ENCODE measurements at places on chromosomes 4 and X. TPM values are rescaled to one million over a fixed set of nuclear protein-coding genes. Genes with fewer than 3 reads are reported as not detected.

DNA sequence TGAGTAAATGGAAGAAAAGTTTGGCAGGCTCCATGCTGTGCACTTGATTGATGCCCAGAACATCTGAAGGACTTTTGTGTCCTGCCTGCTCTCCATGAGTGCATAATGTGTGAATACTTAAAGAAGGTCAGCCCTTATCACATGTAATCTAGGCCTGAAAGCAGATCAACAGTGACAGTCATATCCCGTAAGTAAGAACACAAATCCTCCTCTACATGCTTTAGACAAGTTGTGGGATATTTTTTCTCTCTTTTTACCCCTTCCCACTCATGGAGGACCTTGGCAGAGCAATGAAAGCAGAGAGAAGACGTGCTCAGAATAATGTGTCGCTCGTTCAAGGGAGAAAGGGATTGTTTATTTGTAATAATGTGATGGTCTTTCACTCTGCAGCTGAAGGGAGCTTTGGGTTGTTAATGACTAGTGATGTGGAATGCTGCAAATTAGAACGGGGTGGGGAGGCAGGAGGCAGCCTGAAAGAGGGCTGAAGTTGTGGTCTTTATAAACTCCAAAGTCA is 286.6 kb downstream of the BMPR1B start:
- H3K27ac ChIP-seq = no peak overlapping the region
- no peak for DNase-seq
- no peaks in the 10 kb centered on the region for H3K27me3 ChIP-seq
- no peak overlapping the region for H3K4me3 ChIP-seq

- H3K27ac ChIP-seq = no peak overlapping the region
- peaks cover 10% of the 10 kb centered on the region for H3K36me3 ChIP-seq
- no peak for DNase-seq
- no peaks in the 10 kb centered on the region for H3K4me1 ChIP-seq
- no peaks in the 10 kb centered on the region for H3K27me3 ChIP-seq
- H3K4me3 ChIP-seq = no peak overlapping the region
Observed at GRCh38 chr4:87209696-87210095, 10.7 kb downstream of the KLHL8 start.

DNA sequence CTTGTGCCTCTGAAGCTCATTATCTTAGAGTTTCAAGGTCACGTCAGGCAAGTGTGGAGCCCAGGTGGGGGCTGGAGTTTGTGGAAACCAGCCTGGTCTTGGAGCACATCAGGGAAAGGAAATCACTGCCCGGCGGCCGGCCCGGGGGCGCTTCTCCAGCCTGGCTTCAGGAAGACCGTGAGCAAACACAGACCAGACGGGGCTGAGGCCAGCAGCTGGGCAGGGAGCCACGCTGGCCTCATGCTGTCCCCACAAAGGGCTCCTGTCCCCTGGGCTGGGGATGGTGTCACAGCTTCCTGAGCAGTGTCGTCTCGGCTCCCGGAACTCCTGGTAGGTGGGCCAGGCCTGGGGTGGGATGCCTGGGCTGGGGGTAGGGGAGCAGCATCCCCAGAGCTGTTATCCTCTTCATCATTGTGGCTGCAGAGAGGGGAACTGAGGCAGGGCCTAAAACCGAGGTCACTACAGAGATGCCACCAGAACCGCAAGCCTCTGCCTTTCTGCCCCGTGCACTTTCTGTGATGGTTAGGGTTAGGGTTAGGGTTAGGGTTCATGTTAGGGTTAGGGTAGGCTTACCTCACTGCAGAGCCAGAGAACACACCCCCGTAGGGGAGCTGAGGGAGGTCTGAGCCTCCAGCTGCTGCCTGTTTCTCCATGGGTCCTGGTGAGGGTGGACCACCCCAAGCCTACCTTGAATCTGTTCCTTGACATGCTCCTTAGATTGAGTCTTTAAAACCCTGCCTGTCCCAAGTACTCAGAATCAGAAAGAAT is 77.5 kb downstream of the HTRA3 start:
- H3K4me1 ChIP-seq = peaks cover 7% of the 10 kb centered on the region
- peak overlapping the region; percentile 37 for H3K27ac ChIP-seq
- no peaks in the 10 kb centered on the region for H3K36me3 ChIP-seq
- H3K4me3 ChIP-seq = no peak overlapping the region
- peaks cover 13% of the 10 kb centered on the region for H3K27me3 ChIP-seq
- DNase-seq = no peak

DNA sequence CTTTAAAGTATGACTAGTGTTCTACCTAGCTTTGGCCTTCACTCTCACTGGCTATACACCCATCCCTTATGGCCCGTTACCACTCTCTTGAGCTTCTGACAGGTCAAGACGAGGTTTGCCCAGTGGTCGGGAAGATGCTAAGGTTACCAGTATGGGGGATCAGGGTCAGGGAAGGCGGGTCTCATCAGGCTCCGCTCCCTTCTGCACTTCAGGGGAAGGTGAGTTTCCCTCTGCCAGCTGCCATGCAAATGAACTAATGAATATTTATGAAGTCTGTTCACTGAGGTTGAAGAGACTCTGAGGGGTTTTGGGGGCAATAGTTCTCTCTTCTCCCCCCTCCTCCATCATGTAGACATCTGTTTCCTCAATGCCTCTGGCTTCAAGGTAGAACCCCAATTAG is 6.6 kb downstream of the EFNB1 start:
- no peaks in the 10 kb centered on the region for H3K27me3 ChIP-seq
- no peak overlapping the region for H3K27ac ChIP-seq
- peaks cover 3% of the 10 kb centered on the region for H3K36me3 ChIP-seq
- H3K4me1 ChIP-seq = peaks cover 16% of the 10 kb centered on the region
- H3K4me3 ChIP-seq = no peak overlapping the region

DNA sequence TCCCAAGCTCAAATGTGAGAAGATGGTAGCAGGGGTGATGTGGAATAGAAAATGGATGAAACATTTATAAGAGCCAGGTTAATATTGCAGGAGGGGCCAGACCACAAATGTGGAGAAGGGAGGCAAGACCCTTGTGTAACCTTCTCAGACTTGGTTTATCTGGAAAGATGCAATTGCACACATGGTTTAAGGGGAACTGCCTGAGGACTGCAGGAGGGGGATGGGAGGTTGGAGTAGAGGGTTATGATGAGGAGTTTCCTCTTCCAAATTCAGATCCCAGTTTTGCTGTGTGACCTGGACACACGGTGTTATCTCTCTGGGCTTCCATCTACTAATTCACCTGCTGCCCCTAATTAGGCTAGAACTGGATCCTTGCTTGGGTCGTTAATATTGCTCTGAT is 46.1 kb downstream of the RAB40AL start:
- no peaks in the 10 kb centered on the region for H3K4me1 ChIP-seq
- H3K27me3 ChIP-seq = no peaks in the 10 kb centered on the region
- no peak overlapping the region for H3K27ac ChIP-seq
- no peak for DNase-seq
- H3K4me3 ChIP-seq = no peak overlapping the region
- peaks cover 4% of the 10 kb centered on the region for H3K36me3 ChIP-seq

GRCh38 chrX:31872007-31872406 is 800.2 kb upstream of the FTHL17 start:
- no peaks in the 10 kb centered on the region for H3K36me3 ChIP-seq
- no peak for DNase-seq
- H3K4me1 ChIP-seq = peaks cover 14% of the 10 kb centered on the region
- no peaks in the 10 kb centered on the region for H3K27me3 ChIP-seq
- no peak overlapping the region for H3K4me3 ChIP-seq
- H3K27ac ChIP-seq = peak overlapping the region; percentile 82

GRCh38 chr4:7301846-7302630 is 109.7 kb downstream of the SORCS2 start:
- H3K27ac ChIP-seq = no peak overlapping the region
- peaks cover 49% of the 10 kb centered on the region for H3K27me3 ChIP-seq
- no peak overlapping the region for H3K4me3 ChIP-seq
- no peak for DNase-seq
- peaks cover 5% of the 10 kb centered on the region for H3K4me1 ChIP-seq
- H3K36me3 ChIP-seq = no peaks in the 10 kb centered on the region

DNA sequence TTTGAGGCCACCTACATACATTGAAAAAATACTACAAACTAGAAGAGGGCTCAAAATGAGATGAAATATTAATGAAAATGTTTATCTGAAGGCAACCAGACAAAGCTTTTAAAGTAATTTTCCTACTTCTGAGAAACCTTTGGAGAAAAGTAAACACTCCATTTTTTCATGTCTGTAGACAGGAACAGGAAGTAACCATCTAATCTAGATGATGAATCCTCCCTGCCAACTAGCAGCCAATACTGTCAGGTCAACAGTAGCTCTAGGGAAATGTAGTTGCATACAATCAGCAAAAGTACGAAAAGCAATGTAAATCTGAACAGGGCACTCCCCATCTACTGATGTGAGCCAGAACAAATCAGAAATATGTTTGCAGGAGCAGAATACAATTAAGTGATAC is 49.0 kb downstream of the AMMECR1 start:
- H3K27me3 ChIP-seq = no peaks in the 10 kb centered on the region
- peaks cover 5% of the 10 kb centered on the region for H3K4me1 ChIP-seq
- H3K27ac ChIP-seq = no peak overlapping the region
- H3K36me3 ChIP-seq = no peaks in the 10 kb centered on the region
- H3K4me3 ChIP-seq = no peak overlapping the region

- H3K4me3 ChIP-seq = no peak overlapping the region
- H3K27me3 ChIP-seq = no peaks in the 10 kb centered on the region
- no peaks in the 10 kb centered on the region for H3K4me1 ChIP-seq
- no peak for DNase-seq
- H3K36me3 ChIP-seq = peaks cover 1% of the 10 kb centered on the region
- H3K27ac ChIP-seq = no peak overlapping the region
Observed at GRCh38 chr4:146294776-146295175, 80.4 kb downstream of the REELD1 start.

PF4V1 gene
- total RNA-seq = not detected

UGT2A1 gene
- not detected for total RNA-seq

DNA sequence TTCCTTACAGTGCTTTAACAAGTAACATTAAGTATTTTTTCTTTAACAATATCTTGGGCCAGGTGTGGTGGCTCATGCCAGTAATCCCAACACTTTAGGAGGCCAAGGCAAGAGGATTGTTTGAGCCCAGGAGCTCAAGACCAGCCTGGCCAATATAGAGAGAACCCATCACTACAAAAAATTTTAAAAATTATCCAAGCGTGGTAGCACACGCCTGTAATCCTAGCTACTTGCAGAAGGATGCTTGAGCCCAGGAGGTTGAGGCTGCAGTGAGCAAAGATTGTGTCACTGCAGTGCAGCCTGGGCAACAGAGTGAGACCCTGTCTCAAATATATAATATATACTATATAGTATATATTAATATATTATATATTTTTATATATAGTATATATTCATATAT is 162.2 kb downstream of the ZNF674 start:
- no peaks in the 10 kb centered on the region for H3K4me1 ChIP-seq
- DNase-seq = no peak
- no peak overlapping the region for H3K27ac ChIP-seq
- H3K4me3 ChIP-seq = no peak overlapping the region
- no peaks in the 10 kb centered on the region for H3K27me3 ChIP-seq
- H3K36me3 ChIP-seq = no peaks in the 10 kb centered on the region

GRCh38 chr4:30295652-30296051 is 424.5 kb upstream of the PCDH7 start:
- H3K4me1 ChIP-seq = no peaks in the 10 kb centered on the region
- H3K4me3 ChIP-seq = no peak overlapping the region
- no peaks in the 10 kb centered on the region for H3K27me3 ChIP-seq

GRCh38 chr4:3404546-3404945 is 37.2 kb upstream of the HGFAC start:
- no peak overlapping the region for H3K4me3 ChIP-seq
- peaks cover 27% of the 10 kb centered on the region for H3K36me3 ChIP-seq
- H3K4me1 ChIP-seq = peaks cover 9% of the 10 kb centered on the region
- DNase-seq = no peak
- no peaks in the 10 kb centered on the region for H3K27me3 ChIP-seq

- H3K27ac ChIP-seq = peak overlapping the region; percentile 89
- H3K27me3 ChIP-seq = peaks cover 35% of the 10 kb centered on the region
- H3K36me3 ChIP-seq = no peaks in the 10 kb centered on the region
- DNase-seq = no peak
Observed at GRCh38 chrX:6227453-6227835, 1.2 kb downstream of the NLGN4X start.

- H3K27me3 ChIP-seq = peaks cover 3% of the 10 kb centered on the region
- peaks cover 9% of the 10 kb centered on the region for H3K4me1 ChIP-seq
- no peak overlapping the region for H3K27ac ChIP-seq
- no peak for DNase-seq
- H3K4me3 ChIP-seq = no peak overlapping the region
Observed at GRCh38 chr4:41322617-41323016, 65.9 kb downstream of the UCHL1 start.

DNA sequence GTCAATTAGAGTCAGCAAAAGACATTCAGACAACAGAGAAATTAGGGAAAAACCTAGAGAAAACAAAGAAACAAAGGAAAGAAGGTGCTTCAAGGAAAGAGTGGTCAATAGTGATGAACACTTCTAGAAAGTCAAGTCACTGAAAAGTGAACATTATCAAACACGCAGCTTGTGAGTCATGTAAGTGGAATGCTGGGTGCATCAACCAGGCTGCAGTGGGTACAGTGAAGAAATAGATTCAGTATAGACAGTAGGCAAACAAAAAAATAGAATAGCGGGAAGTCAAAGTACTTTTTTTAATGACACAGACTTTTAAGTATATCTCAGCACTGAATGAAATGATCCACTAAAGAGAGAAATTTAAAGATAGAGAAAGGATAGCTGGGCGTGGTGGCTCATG is 245.8 kb downstream of the ARHGAP24 start:
- H3K27me3 ChIP-seq = no peaks in the 10 kb centered on the region
- no peak for DNase-seq
- no peaks in the 10 kb centered on the region for H3K36me3 ChIP-seq
- no peak overlapping the region for H3K27ac ChIP-seq
- H3K4me3 ChIP-seq = no peak overlapping the region
- H3K4me1 ChIP-seq = no peaks in the 10 kb centered on the region

IQSEC2 gene
- 18.1 TPM for total RNA-seq

GRCh38 chrX:119573840-119574393 is 446 bp upstream of the UBE2A start:
- DNase-seq = no peak
- H3K27me3 ChIP-seq = no peaks in the 10 kb centered on the region
- peaks cover 2% of the 10 kb centered on the region for H3K36me3 ChIP-seq
- peak overlapping the region; percentile 90 for H3K4me3 ChIP-seq
- peaks cover 10% of the 10 kb centered on the region for H3K4me1 ChIP-seq

GLUD2 gene
- 11.3 TPM for total RNA-seq

ZNF630 gene
- 2.7 TPM for total RNA-seq

DNA sequence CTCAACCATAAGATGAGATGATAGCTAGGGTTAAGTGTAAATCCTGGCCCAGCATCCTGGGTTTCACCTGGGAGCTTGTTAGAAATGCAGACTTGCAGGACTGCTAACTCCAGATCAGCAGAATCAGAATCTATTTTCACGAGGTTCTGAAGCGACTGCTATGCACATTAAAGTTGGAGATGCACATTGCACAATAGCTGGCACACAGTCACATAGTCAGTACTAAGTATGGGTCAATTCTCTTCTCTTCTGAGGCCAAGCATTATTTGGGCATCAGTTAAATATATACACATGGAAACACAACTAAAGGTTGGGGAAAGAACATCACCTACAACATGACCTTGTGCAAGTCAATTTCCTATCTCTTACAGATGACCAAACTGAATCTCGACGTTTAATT is 155.1 kb upstream of the FGF13 start:
- DNase-seq = no peak
- H3K27me3 ChIP-seq = no peaks in the 10 kb centered on the region
- H3K36me3 ChIP-seq = no peaks in the 10 kb centered on the region
- peaks cover 8% of the 10 kb centered on the region for H3K4me1 ChIP-seq
- no peak overlapping the region for H3K4me3 ChIP-seq
- no peak overlapping the region for H3K27ac ChIP-seq
